Stimulated activated CD8-positive, alpha-beta memory T cell treated with anti-CD3 and anti-CD28 coated beads, Interleukin-15, amount 100 ng/mL, for 48 hours (primary cell): ENCODE measurements at places on chromosomes 11 and 22.

DNA sequence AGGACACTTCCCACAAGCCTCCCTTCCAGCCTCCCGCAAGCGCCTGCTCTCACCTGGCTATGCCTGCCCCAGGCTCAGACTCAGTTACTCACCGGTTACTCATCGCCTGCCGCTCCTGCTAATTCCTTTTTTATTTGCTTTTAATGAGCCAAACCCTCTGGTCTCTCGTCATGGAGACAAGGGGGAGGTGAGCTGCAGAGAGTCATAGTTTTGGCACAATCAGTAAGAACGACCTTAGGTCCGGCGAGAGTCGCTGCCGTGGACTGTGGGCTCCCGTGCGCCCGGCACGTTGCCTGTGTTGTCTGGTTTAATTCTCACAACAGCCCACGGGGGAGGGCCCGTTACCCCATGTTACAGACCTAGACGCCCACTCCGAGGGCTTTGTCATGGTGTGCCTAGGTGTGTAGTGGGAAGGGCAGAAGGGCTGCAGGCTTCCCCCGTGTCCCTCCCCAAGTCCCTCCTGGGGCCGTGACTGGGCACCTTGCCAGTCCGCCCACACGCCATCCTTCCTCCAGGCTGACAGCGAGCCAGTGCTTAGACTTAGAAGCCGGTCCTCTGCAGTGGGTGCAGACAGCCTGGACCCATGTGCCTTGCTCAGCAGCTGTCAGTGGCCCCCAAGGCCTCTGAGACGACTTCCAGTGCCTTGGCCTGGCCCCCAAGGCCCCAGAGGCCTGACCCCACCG lies 42.2 kb downstream of the WNT7B start:
- no peak for DNase-seq

GRCh38 chr11:115498354-115498753 lies 5.9 kb downstream of the CADM1 start:
- DNase-seq: no peak

GRCh38 chr22:48755059-48755949 lies 1072.4 kb downstream of the BRD1 start:
- DNase-seq: no peak

- no peak for DNase-seq
Observed at GRCh38 chr11:80502511-80502910, 1061.7 kb upstream of the TENM4 start.

DNA sequence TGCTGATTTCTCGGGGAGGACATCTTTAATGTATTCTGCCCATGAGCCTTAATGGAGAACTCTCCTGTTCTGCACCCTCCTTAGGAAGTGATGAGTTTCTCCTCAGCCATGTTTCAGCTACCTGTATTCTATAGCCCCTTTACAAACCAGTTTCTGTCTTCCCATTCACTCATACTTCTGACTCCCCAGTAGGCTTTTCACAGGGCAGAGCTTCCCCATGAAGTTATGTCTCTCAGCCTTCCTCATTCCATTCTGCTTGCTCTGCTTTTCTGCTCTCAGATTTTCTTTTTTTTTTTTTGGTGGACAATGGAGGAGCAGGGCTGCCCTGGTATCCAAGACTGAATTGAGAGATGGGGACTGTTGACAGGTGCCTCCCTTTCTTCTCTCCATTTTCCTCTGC lies 4.3 kb upstream of the OR52R1 start:
- no peak for DNase-seq

- DNase-seq: no peak
Observed at GRCh38 chr11:110525883-110526282, 96.1 kb downstream of the FDX1 start.

- DNase-seq: no peak
Observed at GRCh38 chr11:128830290-128831173, 36.6 kb downstream of the KCNJ1 start.

GRCh38 chr11:119716582-119717498 lies 12.2 kb downstream of the NECTIN1 start:
- no peak for DNase-seq

- DNase-seq: no peak
Observed at GRCh38 chr11:90555477-90555876, 332.6 kb upstream of the CHORDC1 start.

- no peak for DNase-seq
Observed at GRCh38 chr11:103608566-103608965, 427.9 kb upstream of the DDI1 start.

DNA sequence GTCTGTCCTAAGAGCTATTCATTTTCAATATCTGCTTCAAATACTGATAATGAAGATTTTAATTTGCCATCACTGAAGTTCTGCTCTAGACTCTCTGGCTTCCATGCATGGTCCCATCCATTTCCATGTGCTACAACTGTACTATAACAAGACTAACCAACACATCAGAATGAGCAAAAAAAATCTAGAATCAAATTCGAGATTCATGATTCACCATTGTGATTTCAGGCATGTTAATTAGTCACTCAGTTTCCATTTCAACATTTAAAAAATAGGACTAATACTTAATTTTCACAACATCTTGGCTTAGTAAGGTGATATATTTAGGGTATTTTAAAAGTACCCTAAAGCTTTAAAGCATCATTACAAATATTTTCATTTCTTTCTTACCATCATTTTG lies 22.8 kb downstream of the PICALM start:
- no peak for DNase-seq

DNA sequence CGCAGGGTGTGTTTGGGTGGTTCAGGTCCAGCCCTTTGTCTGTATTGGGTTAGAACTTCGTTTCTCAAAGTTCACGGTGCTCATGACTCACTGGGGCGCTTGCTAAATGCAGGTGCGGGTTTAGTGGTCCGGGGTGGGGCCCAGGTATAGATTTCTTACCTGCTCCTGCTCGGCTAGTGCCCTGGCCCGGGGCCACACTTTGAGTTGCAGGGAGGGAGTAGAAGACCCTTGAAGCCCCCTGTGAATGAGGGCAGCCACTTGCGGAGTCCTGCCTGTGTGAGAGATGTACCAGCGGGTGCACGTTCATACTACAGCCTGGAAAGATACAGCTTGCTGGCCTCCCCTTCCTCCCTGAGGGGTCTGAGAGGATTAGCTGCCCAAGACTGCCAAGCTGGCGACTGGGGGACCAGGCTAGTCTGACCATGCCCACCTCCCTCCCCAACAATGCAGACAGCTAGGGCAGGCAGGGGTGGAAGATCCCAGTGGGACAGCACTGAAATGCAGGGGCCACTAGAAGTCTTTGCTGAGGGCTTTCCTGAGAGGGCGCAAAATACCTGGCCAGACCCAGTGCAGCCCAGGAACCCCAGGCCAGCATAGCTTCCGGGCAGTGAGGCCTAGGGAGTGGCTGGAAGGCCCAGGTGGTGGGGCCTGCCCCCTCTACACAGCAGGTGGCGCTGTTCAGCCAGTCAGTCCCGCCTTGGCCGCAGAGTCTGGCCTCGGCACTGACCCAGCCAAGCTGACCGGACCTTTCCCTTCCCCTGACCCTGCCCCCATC lies 5.1 kb upstream of the MYRF start:
- DNase-seq: no peak

GRCh38 chr11:66237867-66238266 lies 30.6 kb upstream of the RAB1B start:
- no peak for DNase-seq

DNA sequence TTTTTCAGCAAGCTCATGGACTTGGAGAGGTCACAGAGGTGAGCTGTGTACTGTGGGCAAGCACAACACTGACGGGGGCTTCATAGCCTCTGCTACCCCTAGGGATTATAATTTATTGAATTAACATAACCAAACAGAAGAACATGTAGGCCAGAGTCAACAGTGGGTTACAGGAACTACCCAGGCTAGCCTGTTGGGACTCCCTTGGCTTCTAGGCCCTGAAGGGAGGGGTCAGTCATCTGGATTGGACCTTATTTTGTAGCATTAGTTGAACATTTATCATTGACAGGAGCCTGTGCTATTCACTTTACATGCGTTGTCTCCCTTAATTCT lies 56.9 kb downstream of the KREMEN1 start:
- no peak for DNase-seq

GRCh38 chr11:86814775-86815174 lies 14.4 kb downstream of the PRSS23 start:
- no peak for DNase-seq

DNA sequence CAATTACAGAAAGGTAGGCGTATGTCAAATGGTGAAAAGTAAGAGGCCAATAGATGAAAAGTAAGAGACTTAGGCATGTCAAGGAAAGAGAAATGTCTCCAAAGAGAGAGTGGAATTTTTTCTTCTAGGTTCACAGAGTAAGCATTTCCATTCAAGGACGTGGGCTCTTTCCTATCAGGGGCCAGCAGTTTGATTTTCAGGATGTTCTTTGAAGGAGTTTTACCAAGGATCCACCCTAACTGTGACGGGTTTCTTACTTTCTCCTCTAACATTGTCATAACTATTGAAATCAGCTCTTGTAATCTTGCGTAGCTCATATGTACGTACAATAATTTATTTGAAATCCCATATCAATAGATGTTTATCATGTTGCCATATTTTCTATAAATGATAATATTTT lies 2112.2 kb upstream of the RAG2 start:
- DNase-seq: no peak

- DNase-seq: no peak
Observed at GRCh38 chr11:61632096-61632495, 48.1 kb upstream of the DAGLA start.

DNA sequence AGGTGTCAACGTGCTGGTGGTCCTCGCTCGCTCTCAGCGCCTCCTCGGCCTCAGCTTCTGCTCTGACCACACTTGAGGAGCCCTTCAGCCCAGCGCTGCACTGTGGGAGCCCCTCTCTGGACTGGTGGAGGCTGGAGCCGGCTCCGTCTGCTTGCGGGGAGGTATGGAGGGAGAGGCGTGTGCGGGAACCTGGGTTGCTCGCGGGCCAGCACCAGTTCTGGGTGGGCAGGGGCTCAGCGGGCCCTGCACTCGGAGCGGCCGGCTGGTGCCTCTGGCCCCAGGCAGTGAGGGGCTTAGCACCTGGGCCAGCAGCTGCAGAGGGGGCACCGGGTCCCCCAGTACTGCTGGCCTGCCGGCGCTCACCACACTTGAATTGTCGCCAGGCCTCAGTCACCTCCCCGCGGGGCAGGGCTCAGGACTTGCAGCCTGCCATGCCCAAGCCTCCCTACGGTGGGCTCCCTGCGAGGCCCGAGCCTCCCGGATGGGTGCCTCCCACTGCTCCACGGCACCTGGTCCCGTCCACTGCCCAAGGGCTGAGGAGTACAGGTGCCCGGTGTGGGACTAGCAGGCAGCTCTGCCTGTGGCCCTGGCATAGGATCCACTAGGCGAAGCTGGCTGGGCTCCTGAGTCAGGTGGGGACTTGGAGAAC lies 7.6 kb upstream of the CYP2D6 start:
- DNase-seq: no peak

- peak; percentile 30 for DNase-seq
Observed at GRCh38 chr11:86805873-86806310, 5.5 kb downstream of the PRSS23 start.

GRCh38 chr22:38802671-38803121 lies 8.8 kb upstream of the DNAL4 start:
- DNase-seq: no peak

DNA sequence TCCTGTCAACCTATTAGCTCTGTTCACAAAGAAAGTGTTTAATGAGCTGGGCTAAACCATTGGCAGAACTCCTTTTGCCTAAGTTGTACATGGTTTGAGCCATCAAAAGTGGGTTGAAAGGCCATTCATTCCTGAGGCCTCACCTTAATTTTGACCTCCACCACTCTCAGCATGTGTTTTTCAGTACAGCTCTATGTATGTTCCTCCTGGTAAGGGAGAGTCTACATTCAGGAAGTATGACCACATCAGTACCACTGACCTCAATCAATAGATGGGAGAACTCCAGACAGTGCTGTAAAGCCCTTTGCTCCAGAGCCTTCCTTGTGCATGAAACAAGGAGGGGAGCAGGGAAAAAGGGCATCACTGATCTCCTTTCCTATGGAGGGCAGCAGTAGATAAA lies 87.8 kb upstream of the CARD18 start:
- DNase-seq: no peak

- DNase-seq: no peak
Observed at GRCh38 chr11:43392713-43393112, 34.0 kb downstream of the TTC17 start.

DNA sequence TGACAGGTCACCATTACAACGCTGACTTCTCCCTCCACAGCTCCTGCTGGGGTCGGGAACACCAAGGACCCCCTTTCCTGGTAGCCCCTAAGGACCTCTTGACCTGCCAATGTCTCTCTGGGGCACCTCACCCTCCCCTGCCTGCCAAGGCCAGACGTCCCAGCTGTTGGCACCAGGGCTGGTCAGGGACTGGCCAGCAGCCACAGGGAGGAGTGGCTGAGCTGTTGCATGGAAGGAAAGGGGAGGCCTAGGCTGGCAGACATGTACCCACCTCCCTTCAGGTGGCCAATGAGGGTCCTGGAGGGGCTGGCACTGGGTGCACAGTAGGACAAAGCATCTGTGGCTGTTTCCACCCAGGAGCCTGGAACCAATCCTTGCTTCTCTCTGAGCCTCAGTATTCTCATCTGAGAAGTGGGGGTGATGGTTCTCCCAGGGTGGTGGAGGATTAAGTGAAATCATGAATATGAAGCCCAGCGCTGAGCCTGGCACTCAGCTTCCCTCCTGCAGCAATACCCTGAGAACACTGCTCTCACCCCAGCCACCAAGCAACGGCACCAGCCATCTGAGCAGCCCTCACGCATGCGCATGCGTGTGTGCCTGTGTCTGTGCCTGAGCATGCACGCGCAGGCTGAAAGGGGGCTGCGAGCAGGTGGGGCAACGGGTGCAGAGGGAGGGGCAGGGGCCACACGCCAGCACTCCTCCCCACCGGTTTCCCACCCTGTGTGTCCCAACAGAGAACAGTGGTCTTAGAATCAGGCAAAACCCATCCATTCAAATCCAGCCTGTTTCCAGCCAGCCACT lies 5.9 kb downstream of the KCNJ4 start:
- DNase-seq: no peak

GRCh38 chr22:32539631-32540421 lies 65.2 kb downstream of the FBXO7 start:
- DNase-seq: no peak
